T-helper 1 cell (primary cell): ENCODE measurements at places on chromosomes 2 and 18.

- DNase-seq: no peak
Observed at GRCh38 chr2:239164335-239164871, 236.4 kb downstream of the HDAC4 start.

- no peak for DNase-seq
Observed at GRCh38 chr2:215396595-215397313, 39.1 kb downstream of the FN1 start.

GRCh38 chr2:83594241-83595120, 864.6 kb downstream of the SUCLG1 start:
- no peak for DNase-seq

DNA sequence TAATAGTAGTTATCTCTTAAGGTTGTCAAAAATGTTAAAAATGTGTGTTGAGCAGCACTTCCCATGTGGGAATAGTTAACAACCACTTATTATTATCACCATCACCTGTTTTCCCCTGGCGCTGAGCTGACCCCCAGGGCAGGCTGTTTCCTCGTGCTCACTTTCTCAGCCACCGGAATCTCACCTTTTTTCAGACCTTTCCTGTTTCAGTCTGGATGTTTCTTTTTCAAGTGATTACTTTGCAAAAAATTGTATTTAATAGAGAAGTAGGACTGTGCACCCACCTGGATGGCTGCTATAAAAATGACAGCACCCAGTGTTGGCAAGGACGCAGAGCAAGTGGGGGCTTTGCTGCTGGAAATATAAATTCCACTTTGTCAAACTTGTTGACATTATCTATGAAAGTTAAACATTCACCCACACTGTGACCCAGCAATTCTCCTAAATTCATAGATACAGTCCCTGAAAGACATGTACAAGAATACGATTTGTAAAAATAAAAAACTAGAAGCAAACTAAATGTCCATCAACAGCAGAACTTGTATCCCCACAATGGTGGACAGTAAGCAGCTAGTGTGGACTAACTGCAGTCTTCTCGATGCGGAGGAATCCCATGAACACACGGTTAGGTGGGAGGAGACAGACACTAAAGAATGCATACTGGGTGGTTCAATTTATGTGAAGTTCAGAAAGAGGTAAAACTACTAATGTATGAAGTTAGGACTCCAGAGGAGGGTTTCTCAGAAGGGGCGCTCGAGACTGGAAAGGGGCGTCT, 66.5 kb downstream of the SOWAHC start:
- DNase-seq: no peak

DNA sequence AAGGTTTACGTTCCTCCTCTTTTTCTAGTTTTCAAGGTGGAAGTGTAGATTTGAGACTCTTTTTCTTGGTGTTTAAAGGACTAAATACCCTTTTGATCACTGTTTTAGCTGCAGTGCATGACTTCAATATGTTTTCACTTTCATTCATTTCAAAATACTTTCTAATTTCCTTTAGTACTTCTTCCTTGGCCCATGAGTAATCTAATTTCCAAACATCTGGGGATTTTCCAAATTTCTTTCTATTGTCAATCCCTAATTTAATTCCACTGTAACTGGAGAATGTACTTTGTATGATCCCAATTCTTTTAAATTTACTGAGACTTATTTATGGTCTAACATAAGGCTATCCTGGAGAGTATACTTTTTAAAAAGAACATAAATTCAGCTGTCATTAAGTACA, 3.8 kb upstream of the RHBDD1 start:
- no peak for DNase-seq

- no peak for DNase-seq
Observed at GRCh38 chr2:160289831-160290230, 89.8 kb upstream of the ITGB6 start.

GRCh38 chr18:63106727-63107126, 212.8 kb downstream of the BCL2 start:
- no peak for DNase-seq

GRCh38 chr2:54606393-54606958, 117.0 kb upstream of the EML6 start:
- DNase-seq: peak; percentile 30

- no peak for DNase-seq
Observed at GRCh38 chr18:46411867-46412690, 244.9 kb downstream of the LOXHD1 start.

DNA sequence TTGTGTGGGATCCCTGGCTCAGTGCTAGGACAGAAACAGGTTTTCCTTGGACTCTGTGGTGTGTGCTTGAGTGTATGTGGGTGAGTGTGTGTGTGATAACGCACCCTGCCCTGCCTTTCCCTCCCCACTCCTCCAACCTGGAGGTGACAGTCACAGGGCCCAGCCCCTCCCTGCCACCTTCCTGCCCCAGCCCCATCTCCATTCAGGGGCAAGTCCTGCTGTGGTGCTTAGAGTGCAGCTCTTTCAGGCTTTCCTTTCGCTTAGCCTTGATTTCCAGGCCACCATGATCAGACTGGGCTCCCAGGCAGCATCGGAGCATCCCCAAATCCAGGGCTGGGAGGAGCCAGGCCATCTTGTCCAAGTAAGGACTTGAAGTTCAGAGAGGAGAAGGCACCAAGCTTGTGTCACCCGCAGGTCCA, 185.2 kb downstream of the ZFP36L2 start:
- no peak for DNase-seq

- no peak for DNase-seq
Observed at GRCh38 chr2:23760736-23761135, 166.2 kb downstream of the ATAD2B start.

GRCh38 chr2:76247006-76247405, 536.3 kb upstream of the GCFC2 start:
- DNase-seq: no peak

DNA sequence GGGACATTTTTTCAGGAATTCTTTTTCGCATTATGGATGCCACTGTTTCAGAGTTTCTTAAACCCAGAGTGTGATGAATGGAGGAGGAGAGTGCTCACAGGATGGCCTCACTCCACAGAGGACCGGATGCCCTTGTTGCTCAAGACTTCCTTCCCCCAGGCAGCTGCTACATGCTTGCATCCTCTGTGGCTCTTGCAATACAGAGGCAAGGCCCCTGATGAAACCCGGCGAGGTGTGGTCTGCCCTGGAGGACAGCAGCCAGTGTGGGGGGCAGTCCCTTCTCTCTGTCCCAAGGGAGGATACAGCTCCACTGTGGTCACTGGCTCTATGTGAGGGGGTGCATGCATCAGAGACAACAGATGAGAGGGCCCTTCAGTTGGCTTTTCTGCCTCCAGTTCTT, 109.6 kb downstream of the SH3RF3 start:
- DNase-seq: no peak

- no peak for DNase-seq
Observed at GRCh38 chr2:31088504-31089195, 49.6 kb downstream of the GALNT14 start.

GRCh38 chr2:46362667-46363012, 65.4 kb downstream of the EPAS1 start:
- no peak for DNase-seq

DNA sequence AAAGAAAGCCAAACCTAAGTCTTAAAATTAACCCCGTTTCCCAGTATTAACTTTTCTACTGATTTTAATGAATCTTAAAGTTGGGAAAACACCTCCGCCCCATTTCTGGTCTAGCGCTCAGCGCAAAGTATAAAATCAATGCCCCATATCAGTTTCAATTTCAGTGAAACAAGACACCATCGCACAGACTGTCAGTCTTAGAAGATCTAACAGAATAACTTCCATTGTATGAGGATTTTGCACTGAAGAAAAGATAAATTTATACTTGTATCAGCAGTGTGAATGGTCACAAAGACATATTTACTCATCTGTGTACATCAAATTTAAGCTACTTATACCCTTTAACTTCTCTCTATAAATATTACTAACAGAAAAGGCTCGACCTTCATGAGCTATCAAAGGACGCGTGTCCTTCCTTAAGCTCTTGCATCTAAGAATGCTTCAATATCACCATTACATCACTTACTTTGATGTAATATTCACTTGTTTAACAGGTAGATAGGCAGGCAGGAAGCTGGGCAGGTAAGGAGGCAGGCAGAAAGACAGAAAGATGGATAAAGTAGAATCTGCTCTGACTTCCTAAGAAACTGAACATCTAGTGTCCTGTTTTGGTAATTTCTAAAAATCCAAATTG, 183.0 kb downstream of the TCF4 start:
- DNase-seq: no peak

- no peak for DNase-seq
Observed at GRCh38 chr2:157245846-157246764, 11.4 kb upstream of the GALNT5 start.

- DNase-seq: no peak
Observed at GRCh38 chr18:23283916-23284430, 148.7 kb downstream of the CABLES1 start.

DNA sequence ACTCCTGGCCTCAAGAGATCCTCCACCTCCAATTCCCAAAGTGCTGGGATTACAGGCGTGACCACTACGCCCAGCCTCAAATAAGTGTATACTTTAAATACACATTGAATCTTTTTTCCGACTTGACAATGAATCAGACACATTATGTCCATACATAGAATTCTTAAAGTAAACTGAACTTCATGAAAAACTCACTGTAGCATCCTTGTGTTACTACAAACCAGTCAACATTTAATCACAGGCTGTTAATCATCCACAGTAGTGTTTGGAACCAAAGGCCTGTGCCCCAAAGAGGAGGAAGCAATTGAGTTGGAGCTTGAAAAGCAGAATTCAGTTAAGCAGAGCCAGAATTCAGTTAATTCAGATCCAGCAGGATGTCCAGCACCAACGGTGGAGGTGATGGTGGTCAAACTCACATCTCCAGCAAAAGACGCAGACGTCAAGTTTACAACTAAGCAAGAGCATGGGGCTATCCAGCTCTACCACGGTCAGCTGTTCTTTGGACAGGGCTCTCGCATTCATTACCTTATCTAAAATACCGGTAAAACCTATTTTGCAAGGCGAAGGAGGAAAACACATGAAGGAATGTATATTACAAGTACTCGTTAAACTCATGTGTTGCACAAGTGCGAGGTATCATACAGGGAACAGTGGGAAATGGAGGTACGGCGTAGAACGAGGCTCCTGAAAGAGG, 1.2 kb downstream of the SLC39A6 start:
- no peak for DNase-seq

GRCh38 chr2:207901829-207902228, 123.5 kb downstream of the PLEKHM3 start:
- DNase-seq: no peak

DNA sequence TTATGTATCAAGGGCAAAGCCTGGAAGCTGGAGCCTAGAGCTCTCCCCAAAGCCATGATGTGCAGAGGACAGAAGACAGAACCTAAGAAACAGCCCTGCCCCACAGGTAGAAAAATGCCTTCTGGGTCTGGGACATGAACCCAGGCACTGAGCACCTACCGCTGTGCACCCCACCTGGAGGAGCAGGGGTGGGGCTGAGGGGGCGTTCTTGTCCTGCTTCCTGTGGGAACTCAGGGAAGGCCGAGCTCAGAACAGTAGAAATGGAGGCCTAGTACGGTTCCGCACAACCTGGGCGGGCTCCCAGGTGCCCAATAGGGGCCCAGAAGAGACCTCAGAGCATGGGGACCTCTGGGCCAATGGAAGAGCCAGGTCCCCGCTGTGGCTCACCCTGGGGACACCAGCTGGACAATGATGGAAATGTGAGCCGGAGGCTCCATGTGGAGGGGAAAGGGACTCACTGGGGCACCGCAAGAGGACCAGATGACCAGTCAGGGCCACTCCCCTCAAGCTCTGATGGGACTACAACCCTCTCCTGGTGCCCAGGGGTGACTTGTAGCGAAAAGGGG, 3.2 kb downstream of the CRACDL start:
- no peak for DNase-seq

DNA sequence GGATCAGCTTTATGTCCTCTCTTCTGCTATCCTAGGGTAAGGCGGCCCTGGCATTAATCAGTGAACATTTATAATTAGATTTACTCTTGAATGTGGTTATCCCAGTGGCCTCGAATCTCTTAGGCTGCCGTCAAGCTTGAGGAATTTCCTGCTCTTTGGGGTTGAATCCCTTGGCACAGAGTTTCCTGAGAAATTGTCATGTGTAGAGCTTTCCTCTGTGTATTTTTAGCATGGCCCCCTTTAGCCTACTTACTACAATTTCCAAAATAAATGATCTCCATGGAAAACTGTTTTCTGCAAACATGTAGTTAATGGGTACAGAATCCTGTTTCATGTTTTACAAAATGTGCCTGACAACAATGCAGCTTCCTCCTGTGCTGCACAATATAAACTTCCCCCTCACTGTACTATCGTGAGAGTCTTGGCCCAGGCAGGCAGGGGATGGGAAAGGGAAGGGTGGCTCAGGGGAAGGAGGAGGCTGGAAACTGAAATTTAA, 18.1 kb downstream of the NCAPH start:
- DNase-seq: no peak

- no peak for DNase-seq
Observed at GRCh38 chr2:236130349-236130998, 37.7 kb downstream of the GBX2 start.

DNA sequence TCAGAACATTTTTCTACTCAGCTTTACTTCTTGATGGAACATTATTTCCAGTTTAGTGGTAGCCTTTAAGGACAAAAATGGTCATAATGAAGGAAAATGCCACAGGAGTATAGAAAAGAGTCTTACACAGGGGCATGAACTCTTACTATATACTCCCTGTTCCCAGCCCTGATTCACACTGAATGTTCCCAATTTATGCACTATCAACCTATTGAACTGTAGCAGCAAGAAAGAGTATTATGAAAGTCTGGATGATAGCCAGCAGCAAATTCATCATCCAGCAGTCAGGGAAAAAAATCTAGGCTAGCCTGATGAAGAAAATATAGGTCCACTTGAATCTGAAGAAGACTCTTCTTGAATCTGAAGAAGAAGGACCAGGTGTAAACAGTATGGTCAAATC, 1170.3 kb upstream of the CHAC2 start:
- no peak for DNase-seq

GRCh38 chr18:79466591-79466990, 70.9 kb downstream of the NFATC1 start:
- DNase-seq: no peak

GRCh38 chr2:26722328-26722727, 29.8 kb downstream of the KCNK3 start:
- DNase-seq: no peak

DNA sequence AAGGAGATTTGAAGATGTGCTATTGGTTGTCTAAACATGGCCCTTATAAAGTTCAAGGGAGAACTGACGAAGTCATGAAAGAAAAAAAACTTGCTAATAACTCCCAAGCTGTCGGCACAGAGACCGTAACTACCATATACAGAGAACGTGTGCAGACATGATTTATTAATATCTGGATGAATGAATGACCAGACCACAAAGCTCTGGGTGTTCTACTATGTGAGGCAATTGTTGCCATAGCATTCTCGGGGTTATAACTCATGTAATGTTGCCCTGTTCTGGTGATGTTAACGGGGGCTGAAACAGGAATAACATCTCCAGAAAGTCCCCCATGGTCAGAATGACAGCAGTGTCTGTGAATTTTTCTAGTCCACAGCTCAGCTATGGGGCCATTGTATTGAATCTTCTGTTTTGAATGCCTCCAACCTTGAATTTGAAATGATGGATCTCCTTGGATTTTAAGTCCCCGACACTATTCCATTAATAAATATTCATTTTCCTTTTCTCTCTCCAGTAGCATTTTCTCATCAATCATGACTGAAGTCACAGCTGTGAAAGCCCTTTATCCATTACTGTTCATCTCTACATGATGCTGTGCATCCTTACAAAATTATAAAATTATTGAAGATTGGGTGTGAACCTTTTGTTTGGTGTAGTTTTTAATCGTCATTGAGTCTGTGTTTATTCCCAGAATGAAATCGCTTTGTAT, 483.4 kb upstream of the KLHL29 start:
- no peak for DNase-seq

- peak; percentile 66 for DNase-seq
Observed at GRCh38 chr18:50819728-50820378, at the start of gene MRO. TSS of gene MRO (minus strand) at chr18:50820016. CDS start at chr18:50809400, 10,616 bp downstream.

- DNase-seq: no peak
Observed at GRCh38 chr2:131026919-131027318, 66.3 kb downstream of the FAM168B start.
